ENCODE measurements at places on chromosomes 12 and 14.

- H3K36me3 ChIP-seq = no peaks in the 10 kb centered on the region
- H3K4me3 ChIP-seq = no peak overlapping the region
- H3K27ac ChIP-seq = no peak overlapping the region
- DNase-seq = no peak
- no peaks in the 10 kb centered on the region for H3K27me3 ChIP-seq
Observed at GRCh38 chr12:44968965-44969364, 81.9 kb downstream of the DBX2 start.

- no peaks in the 10 kb centered on the region for H3K4me1 ChIP-seq
- peak overlapping the region; percentile 9 for H3K4me3 ChIP-seq
- peak; percentile 86 for DNase-seq
Observed at GRCh38 chr12:56565510-56566101, 44.0 kb downstream of the RBMS2 start.

- H3K36me3 ChIP-seq = no peaks in the 10 kb centered on the region
- no peak overlapping the region for H3K27ac ChIP-seq
Observed at GRCh38 chr12:25960961-25961360, 2.5 kb downstream of the RASSF8 start.

DNA sequence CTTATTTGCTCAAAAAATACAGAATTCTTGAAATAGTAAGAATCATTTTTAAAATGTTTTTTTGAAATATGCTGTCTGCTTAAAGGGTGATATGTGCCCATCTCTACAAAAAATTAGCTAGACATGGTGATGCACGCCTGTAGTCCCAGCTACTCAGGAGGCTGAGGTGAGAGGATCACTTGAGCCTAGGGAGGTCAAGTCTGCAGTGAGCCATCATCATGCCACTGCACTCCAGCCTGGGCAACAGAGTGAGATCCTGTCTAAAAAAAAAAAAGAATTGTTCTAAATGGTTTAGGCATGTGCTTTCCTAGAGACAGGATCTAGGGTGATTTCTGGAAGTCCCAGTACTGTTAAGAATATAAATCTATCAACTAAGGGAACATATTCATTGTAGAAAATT is 75.6 kb upstream of the HECTD1 start:
- no peaks in the 10 kb centered on the region for H3K27me3 ChIP-seq
- no peaks in the 10 kb centered on the region for H3K4me1 ChIP-seq
- no peak overlapping the region for H3K4me3 ChIP-seq
- DNase-seq = no peak
- H3K36me3 ChIP-seq = no peaks in the 10 kb centered on the region

- H3K27ac ChIP-seq = no peak overlapping the region
- DNase-seq = no peak
- H3K4me3 ChIP-seq = no peak overlapping the region
- no peaks in the 10 kb centered on the region for H3K36me3 ChIP-seq
- H3K27me3 ChIP-seq = no peaks in the 10 kb centered on the region
Observed at GRCh38 chr12:85996280-85996679, 122.2 kb downstream of the NTS start.

- no peak overlapping the region for H3K4me3 ChIP-seq
- no peak overlapping the region for H3K27ac ChIP-seq
- H3K36me3 ChIP-seq = no peaks in the 10 kb centered on the region
Observed at GRCh38 chr14:99531251-99532096, 50.3 kb downstream of the CCNK start.

DNA sequence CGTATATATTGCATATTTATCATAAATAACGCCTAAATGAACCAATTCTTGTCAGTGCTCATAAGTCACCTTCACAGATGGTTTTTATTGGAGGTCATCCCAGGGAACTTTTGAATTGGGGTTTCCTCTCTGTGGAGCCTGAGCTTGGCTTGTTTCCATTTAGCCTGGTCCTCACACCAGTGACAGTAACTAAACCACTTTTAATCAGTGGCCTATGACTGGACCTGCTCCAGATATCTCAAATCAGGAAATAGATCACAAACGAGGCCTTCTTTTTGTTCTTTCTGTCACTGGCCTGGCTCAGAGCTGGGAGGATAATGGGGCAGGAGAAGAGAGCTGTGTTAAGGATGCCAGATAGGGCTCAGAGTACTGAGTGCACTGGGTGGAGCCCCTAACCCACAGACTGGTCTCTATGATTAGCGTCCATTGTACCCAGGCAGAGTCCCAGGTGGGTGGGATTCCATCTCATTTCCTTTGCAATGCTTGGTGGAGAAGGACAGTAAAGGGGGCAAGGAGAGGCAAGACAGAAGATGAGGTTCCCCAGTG is 92.4 kb downstream of the NUAK1 start:
- no peak overlapping the region for H3K4me3 ChIP-seq
- H3K27me3 ChIP-seq = no peaks in the 10 kb centered on the region
- no peak overlapping the region for H3K27ac ChIP-seq
- H3K4me1 ChIP-seq = no peaks in the 10 kb centered on the region

DNA sequence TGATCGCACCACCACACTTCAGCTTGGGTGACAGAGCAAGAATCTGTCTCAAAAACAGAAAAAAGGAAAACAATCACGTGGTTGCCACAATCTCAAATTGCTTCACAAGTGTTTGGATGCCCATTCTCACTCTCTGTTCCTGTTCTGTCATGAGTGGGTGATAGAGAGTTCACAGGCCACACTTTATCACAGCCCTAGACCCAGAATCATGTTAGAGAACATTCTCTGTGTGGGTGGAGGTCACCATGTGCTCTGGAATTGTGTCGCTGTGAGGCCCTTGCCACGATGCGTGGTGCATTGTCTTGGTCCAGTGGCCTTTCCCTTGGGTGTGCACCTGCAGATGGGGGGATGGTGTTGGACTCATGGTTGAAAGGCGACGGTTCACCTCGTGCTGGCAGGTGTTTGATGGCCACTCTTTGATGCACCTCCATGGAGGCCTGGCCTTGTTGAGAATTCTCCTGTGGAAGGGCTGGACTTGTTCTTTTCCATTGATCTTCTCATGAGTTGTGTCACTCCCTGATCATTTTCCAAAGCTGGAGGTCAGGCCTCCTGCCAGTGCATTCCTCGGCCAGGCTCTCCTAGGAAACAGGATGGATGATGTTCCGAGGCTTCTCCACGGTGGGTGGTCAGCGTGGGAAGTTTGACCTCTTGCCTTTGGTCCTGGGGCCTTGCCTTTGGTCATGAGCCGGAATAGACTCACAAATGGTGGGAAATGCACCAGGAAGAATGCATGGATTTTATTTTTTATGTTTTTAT is 91.9 kb downstream of the SLC24A4 start:
- no peak overlapping the region for H3K27ac ChIP-seq
- no peak overlapping the region for H3K4me3 ChIP-seq
- H3K27me3 ChIP-seq = no peaks in the 10 kb centered on the region
- no peaks in the 10 kb centered on the region for H3K36me3 ChIP-seq
- H3K4me1 ChIP-seq = no peaks in the 10 kb centered on the region
- no peak for DNase-seq

- no peak overlapping the region for H3K4me3 ChIP-seq
- H3K4me1 ChIP-seq = no peaks in the 10 kb centered on the region
- DNase-seq = no peak
- no peaks in the 10 kb centered on the region for H3K36me3 ChIP-seq
- H3K27ac ChIP-seq = no peak overlapping the region
Observed at GRCh38 chr14:104445086-104445485, 134.5 kb upstream of the C14orf180 start.

GRCh38 chr14:92880851-92881250 is 42.1 kb upstream of the CHGA start:
- no peaks in the 10 kb centered on the region for H3K4me1 ChIP-seq
- no peak for DNase-seq
- no peak overlapping the region for H3K4me3 ChIP-seq
- H3K27ac ChIP-seq = no peak overlapping the region
- no peaks in the 10 kb centered on the region for H3K27me3 ChIP-seq
- H3K36me3 ChIP-seq = no peaks in the 10 kb centered on the region

- H3K27me3 ChIP-seq = no peaks in the 10 kb centered on the region
- H3K36me3 ChIP-seq = peaks cover 36% of the 10 kb centered on the region
- H3K4me1 ChIP-seq = no peaks in the 10 kb centered on the region
- DNase-seq = no peak
- no peak overlapping the region for H3K27ac ChIP-seq
Observed at GRCh38 chr12:69575346-69575745, 9.9 kb upstream of the CCT2 start.

DNA sequence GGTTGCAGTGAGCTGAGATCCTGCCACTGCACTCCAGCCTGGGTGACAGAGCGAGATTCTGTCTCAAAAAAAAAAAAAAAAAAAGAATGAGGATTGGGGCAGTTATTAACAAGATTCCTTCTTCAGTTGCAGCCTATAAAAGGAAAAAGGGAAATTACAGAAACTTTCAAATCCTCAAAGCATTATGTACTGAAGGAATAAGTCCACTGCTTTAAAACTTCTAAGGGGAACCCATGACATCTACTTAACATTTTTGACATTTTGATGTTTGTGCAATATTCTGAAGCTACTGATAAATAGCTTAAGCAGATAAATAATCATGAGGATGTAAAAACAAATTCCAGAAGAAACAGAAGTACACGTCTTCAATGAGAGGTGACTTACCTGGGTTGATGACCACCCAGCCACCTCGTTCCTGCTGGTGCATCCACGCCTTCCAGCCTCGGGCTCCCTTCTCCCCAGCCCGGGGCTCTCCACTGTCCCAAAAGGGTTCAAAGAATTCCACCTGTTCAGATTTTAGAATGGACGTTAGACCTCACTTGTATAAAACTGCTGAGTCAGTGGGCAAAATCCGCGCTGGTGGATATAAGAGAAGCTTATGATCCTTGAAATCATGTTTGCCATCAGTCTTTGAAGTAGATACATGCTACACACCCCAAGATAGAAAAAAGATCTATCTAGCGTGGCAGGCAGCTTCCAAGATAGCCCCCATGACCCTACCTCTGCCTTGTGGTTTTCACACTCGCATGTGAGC is 33.7 kb downstream of the NRDE2 start:
- H3K4me1 ChIP-seq = no peaks in the 10 kb centered on the region
- no peak overlapping the region for H3K4me3 ChIP-seq
- DNase-seq = no peak

GRCh38 chr12:4289231-4289878 is 15.8 kb downstream of the CCND2 start:
- DNase-seq = no peak
- no peak overlapping the region for H3K4me3 ChIP-seq
- H3K4me1 ChIP-seq = peaks cover 3% of the 10 kb centered on the region
- peaks cover 85% of the 10 kb centered on the region for H3K36me3 ChIP-seq
- H3K27me3 ChIP-seq = no peaks in the 10 kb centered on the region
- peak overlapping the region; percentile 23 for H3K27ac ChIP-seq

- H3K4me3 ChIP-seq = peak overlapping the region; percentile 21
- no peaks in the 10 kb centered on the region for H3K27me3 ChIP-seq
- no peaks in the 10 kb centered on the region for H3K36me3 ChIP-seq
- no peak overlapping the region for H3K27ac ChIP-seq
- no peak for DNase-seq
Observed at GRCh38 chr14:51607711-51608110, 44.0 kb upstream of the FRMD6 start.
